Stimulated activated CD4-positive, alpha-beta T cell treated with anti-CD3 and anti-CD28 coated beads, TNF-alpha, amount 100 ng/mL, for 24 hours (primary cell): ENCODE measurements at places on chromosomes 2 and 18.

GRCh38 chr2:111161971-111162370 lies 41.3 kb downstream of the BCL2L11 start:
- DNase-seq: no peak

DNA sequence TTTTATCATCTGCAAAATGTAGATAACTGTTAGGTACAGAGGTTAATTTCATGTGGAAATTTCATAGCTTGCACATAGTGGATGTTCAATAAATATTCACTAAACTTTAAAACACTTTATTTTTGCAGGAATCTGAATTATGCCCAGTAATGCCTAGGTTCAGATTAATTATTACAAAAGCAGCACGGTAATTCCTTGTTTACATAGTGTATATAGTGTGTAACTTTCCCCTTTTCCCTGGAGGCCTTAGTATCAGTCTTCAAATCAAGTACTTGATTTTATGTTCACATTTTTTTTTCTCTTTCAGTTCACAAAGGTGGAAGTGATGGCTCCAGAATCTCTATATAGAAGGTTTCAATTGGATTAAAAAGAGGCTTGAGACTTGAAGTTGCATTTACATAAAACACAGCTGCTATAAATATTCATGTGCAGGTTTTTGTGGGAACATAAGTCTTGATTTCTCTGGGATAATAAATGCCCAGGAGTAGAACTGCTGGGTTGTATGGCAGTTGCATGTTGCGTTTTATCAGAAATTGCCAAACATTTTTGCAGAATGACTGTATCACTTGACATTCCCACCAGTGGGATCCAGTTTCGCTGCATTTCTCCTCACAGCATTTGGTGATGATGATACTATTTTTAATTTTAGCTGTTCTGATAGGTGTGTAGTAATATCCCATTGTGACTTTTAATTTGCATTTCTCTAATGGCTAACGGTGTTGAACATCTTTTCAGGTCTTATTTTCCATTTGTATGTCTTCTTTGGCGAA lies 27.6 kb upstream of the LGALSL start:
- DNase-seq: no peak

DNA sequence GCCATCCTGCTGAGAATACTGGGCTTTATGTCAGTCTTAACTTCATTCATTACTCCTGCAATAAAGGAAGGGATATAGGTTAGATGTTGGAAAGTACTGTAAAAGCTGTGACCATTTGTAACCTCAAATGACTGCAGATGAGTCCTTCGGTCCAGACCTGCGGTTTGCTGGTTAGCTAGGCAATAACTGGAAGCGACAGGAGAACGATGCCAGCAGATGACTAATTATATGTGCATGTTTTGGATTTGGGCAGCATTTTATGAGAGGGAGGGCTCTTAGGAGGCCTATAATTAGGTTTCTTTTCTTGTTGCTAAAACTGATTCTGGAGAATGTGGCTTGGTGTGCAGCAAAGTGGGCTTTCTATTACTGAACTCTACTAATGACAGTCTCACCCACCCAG lies 205.6 kb downstream of the TMEM182 start:
- no peak for DNase-seq

GRCh38 chr2:10817413-10817812 lies 4.8 kb upstream of the PDIA6 start:
- DNase-seq: no peak

- no peak for DNase-seq
Observed at GRCh38 chr2:238700506-238701340, 147.2 kb upstream of the TWIST2 start.

DNA sequence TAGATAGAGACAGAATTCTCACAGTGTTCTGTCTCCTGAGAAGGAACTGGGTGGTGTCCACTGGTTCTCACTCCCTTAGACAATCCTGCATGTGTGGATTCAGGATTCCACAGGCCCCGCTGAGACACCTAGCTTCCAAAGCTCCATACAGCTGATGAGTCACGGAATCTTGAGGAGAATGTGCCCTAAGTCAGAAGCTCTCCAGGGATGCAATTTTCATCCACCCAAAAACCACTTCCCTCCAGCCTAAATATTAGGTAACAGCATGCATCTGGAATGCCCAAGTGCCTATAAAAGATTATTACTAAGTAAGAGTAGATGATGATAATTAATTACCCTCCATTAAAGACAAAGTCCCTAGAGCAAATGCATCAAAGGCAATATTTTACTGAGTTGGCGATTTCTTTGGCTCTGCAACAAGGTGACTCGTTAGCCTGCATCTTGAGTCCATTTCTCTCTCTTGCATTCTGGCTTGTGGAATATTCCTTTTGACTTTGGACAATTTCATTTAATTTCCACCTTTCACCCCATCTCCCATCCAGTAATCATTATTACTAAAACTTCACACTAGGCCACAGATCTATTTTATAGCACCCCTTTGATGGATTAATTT lies 475.1 kb downstream of the TNS1 start:
- no peak for DNase-seq

DNA sequence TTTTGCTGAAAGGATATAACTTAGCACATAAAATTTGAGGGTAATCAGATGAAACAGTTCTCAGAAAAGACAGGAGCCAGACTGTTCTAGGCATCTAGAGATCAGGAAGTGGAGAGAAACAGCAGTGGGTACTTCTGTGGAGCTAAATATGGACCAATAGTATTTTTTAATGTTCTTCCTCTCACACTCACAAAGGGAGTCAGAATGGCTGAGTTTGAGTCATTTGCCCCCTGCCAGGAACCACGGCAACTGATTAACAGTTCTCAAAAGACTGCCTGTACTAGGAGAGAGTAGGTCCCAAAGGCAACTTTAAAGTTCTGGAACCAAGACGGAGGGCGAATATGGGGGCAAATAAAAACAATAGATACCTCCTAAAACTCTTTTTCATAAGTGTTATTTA lies 107.5 kb downstream of the GULP1 start:
- no peak for DNase-seq

- DNase-seq: no peak
Observed at GRCh38 chr18:11366410-11366809, 217.0 kb upstream of the PIEZO2 start.

DNA sequence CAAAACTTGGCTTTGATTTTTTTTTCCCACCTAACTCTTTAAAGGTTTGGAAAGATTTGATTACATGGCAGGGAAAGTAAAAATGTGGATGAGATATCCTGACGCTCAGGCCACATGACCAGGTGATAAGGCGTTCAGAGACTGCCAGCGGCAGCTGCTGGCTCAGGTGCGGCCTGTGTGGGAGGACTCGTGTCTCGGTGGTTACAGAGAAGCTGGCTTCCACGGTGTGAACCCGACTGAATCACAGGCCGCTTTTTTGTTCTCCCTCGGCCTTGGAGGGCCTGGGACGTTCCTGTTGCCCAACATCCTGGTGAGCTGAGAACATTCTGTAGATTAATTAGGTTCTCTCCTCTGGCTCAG lies 124.2 kb upstream of the ZNF516 start:
- no peak for DNase-seq

- no peak for DNase-seq
Observed at GRCh38 chr2:144356402-144356801, 163.5 kb downstream of the ZEB2 start.

- DNase-seq: no peak
Observed at GRCh38 chr2:135845997-135846396, 9.0 kb upstream of the LCT start.

DNA sequence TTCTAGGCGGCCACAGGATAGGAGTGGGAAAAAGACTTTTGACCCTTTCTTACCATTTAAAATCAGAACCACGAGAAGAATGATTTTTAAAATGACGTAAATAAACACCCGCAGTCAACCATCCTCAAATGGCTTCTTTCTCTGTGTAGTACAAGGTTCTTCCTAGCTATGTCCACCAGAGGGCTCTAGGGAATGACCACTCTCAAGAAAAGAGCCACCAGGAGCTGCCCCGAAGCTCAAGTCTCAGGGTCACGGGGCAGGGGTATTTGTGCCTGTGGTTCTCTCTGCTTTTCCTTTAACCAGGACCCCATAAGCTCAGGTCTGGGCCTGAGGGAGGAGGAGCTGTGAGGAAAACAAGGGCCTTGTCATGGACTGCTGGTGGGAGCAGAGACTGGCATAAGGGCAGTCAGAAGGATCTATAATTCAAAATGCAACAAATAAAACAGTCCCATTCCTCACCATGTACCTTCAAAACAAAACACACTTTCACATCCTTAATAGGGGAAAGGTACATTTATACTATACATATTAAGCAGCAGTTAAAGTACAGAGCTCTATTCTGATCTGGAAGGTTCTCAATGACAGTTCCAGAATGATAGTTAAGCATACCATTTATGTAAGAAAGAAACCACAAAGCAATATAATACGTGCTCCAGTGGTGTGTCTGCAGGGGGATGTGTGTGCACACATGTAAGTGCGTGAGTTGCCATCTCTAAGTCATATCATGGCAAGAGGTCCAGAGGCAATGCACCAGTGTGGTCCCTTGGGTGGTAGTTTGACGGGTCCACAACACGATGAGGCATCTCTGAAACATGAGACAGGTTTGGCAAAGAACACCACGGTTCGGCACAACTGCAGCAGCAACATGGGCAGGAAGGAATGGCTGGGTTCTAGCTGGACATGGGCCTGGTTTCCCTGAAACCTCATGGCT lies 18.6 kb downstream of the LYPD1 start:
- DNase-seq: no peak

DNA sequence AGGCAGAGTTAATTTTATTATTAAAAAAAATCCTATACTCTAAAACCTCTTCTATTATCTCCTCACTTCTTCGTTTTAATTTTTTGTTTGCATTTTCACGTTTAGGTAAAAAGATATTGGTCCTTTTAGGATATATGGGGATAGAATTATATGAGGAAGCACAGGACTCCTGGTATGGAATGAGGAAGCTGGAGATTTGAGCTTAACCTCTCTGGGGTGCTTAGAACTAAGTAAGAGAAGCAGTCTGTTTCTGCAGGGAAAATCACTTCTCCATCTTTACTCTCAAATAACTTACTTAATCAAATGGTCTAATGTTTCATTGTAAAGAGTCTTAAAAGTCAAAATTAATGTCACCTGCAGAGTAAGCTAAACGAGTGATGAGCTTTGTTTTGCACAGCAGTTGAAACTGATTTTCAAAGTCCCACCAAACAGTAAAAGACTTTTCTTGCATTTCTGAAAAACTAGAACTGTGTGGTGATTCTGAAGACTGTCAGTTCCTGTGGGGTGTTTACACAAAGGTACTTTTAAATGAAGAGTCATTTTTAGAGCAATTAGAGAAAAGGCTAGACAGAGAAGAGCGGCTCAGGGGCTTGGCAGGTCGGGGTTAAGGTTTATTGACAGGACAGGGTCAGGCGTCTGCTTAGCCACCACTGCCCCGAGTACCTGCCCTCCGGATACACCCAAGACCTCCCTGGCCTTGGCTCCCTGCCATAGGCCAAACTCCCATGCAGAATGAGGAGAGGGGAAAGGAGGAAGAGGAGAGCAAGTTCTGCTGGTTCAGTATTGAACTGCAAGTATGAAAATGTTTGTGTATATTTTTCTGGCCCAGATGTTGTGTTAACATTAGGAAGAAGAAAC lies 21.6 kb downstream of the METAP1D start:
- DNase-seq: no peak

GRCh38 chr2:236862961-236863728 lies 222.5 kb upstream of the COPS8 start:
- DNase-seq: no peak

DNA sequence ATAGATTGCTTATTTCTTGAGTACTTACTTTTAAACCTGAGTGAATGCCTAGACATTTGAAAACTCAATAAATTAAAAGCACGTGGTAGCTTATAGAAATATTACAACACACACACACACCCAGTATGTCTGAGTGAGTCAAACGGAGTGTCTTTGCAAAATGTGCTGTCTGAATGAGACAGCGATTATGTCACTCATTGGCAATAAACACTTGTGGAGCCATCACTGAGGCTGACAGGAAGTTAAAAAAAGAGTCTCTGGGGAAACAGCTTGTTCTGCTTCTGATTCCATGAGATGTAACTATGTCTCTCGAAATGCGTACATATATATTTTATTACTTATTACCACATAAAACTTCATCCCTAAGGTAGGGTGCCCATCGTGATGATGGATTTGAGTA lies 22.3 kb upstream of the VPS4B start:
- no peak for DNase-seq

- no peak for DNase-seq
Observed at GRCh38 chr2:105655244-105655643, 89.5 kb upstream of the NCK2 start.
